Articular chondrocyte of knee joint (primary cell): ENCODE measurements at places on chromosomes 4 and X. TPM values are rescaled to one million over a fixed set of nuclear protein-coding genes. Genes with fewer than 3 reads are reported as not detected.

The GRID2 gene
- total RNA-seq, result not detected in 2 replicates

The VMA21 gene
- 89.4 and 108 TPM in 2 replicates for total RNA-seq

The NUDT11 gene
- 26.5 TPM in 2 replicates for total RNA-seq

The TCEAL5 gene
- not detected in 2 replicates for total RNA-seq

The NLRP2B gene
- under 0.01 TPM in 1 of 2 replicates, not detected in the other for total RNA-seq

The HTN3 gene
- total RNA-seq, result not detected in 2 replicates

The UFSP2 gene
- total RNA-seq, result 49.1 and 52.3 TPM in 2 replicates
